Activated CD8-positive, alpha-beta memory T cell treated with anti-CD3 and anti-CD28 coated beads for 36 hours (primary cell): ENCODE measurements at places on chromosomes 1 and 21. TPM values are rescaled to one million over a fixed set of nuclear protein-coding genes. Genes with fewer than 3 reads are reported as not detected.

LINGO4 gene
- 0.08 TPM for total RNA-seq

RPE65 gene
- total RNA-seq = not detected

OR2T35 gene
- not detected for total RNA-seq

SHISA4 gene
- 0.48 TPM for total RNA-seq

GSTM1 gene
- not detected for total RNA-seq

CORT gene
- 0.46 TPM for total RNA-seq

CCDC185 gene
- total RNA-seq = not detected

AMPD1 gene
- total RNA-seq = not detected

HEYL gene
- total RNA-seq = 0.08 TPM
